Fibroblast of villous mesenchyme (primary cell): ENCODE measurements at places on chromosomes 7 and 10. TPM values are rescaled to one million over a fixed set of nuclear protein-coding genes. Genes with fewer than 3 reads are reported as not detected.

DNA sequence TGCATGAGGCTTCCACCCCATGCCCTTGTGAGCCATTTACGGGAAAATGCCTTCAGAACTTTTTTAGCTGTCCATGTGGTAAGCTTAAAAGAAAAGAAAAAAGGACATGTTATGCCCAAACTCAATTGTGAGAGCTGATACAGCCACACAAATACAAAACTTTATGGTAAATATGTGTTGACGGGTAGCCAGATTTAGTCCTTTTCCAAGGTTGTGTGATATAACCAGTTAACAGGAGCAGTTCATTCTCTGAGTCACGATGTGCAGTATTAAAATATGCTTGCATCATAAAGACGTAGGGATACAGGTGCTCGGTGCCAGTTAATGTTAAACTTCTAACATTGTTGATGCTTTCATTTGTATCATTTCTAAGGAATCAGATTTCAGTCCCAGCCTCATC, 350.4 kb downstream of the DNAJB6 start:
- no peak for DNase-seq

TMEM236 gene
- under 0.01 TPM in 2 replicates for total RNA-seq

ARHGEF5 gene
- total RNA-seq, result 1.9 and 3.9 TPM in 2 replicates

- DNase-seq, result peak; percentile 89
These were observed 101.8 kb upstream of the MKLN1 start for GRCh38 chr7:131225619-131226513.

CALHM3 gene
- under 0.01 TPM in 2 replicates for total RNA-seq

GRCh38 chr7:100897772-100898454, 2.2 kb upstream of the ACHE start:
- DNase-seq, result no peak

DNA sequence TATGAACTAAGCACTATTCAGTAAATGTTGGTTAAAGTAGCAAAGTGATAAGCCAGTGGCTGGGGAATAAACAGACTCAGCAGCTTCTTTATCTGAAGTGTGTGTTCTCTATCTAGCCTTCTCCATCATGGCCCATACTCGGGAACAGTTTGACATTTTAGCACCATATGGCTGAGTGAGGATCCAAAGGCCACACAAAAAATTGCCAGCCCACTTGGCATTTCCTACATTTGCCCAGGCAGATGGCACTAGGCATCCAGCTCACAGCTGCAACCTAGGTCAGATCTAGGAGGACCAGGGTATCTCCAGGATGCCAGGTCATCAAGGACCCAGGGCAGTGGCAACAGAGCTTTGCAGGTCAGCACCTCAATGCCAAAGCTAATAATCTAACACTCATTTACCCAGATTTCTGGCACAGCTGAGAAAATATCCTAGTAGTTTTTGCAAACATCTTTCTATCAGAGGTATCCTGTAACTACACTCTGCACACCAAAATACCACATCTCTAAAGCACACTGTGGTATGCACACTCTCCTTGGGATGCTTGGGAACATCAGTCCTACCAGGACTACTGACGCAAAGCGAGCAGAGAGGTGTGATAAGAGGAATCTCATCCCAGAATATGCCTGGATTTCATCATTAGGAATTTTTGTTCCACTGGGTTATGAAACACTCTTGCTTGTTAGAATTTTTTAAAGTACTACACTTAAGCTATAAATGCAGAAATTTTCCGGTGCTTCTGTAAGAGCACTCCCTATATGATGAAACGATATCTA, 61.7 kb downstream of the DOCK4 start:
- peak; percentile 73 for DNase-seq

- DNase-seq, result no peak
These were observed 52.8 kb upstream of the ZPBP start for GRCh38 chr7:50145801-50146338.

ITGB8 gene
- 6.4 and 13.0 TPM in 2 replicates for total RNA-seq

DNA sequence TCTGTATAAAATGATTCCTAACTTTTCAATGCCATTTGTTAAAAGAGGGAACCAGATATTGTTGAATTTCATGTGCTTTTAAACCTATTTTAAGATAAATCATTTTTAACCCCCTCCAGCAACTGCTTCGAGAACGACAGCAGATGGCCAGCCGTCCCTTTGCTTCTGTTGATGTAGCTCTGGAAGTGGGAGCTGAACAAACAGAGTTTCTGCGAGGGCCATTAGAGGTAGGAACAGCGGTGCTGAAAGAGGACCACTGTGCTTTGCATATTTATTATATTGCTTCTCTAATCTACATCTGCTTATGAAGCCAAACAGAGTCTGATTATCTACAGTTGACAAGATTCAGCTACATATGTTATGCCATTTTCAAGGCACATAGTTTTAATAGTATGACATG, 545.9 kb downstream of the GFRA1 start:
- no peak for DNase-seq

DNA sequence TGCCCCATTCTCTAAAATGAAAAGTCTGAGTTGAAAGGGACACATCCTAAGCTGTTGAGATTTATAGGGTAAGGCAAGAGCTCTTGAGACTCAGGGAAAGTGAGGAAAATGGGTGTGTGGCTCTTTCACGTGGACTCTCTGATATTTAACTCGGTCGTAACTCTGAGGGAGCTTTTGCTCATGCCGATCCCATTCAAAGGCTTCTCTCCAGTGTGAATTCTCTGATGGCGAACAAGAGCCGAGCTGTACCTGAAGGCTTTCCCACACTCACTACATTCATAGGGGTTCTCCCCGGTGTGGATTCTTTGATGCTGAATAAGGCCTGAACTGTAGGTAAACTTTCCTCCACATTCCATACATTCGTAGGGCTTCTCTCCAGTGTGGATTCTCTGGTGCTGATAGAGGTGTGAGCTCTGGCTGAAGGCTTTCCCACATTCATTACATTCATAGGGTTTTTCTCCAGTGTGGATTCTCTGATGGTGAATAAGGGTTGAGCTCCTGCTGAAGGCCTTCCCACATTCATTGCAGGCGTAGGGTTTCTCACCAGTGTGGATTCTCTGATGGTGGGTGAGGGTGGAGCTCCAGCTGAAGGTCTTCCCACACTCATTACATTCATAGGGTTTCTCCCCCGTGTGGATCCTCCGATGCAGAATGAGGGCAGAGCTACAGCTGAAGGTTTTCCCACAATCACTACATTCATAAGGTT, 10.4 kb downstream of the ZNF3 start:
- DNase-seq, result no peak

SFTPD gene
- not detected in 2 replicates for total RNA-seq
